ENCODE measurements at places on chromosomes 13 and 19.

GRCh38 chr19:40466219-40466984, 399 bp upstream of the SPTBN4 start:
- no peak for DNase-seq

- DNase-seq, result no peak
Observed at GRCh38 chr13:94613051-94613450, 11.4 kb downstream of the GPR180 start.

DNA sequence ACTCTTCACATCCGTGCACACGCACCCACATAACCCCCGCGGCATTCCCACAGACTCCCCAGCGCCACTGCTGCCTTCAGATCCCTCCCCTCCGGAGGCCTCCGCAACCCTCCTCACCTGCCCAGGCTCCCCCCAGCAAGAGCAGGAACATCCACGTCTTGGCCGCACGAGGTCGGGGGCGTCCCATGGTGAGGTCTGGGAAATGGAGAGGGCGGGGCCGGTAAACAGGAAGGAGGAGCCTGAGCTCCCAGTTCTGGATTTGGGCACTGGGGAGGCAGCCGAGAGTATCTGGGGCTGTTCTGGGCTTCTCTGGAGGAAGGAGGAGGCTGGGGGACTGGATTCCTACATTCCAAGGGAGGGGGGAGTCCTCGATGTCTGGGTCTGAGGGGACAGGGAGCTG, 423 bp downstream of the KLK8 start:
- DNase-seq, result no peak

DNA sequence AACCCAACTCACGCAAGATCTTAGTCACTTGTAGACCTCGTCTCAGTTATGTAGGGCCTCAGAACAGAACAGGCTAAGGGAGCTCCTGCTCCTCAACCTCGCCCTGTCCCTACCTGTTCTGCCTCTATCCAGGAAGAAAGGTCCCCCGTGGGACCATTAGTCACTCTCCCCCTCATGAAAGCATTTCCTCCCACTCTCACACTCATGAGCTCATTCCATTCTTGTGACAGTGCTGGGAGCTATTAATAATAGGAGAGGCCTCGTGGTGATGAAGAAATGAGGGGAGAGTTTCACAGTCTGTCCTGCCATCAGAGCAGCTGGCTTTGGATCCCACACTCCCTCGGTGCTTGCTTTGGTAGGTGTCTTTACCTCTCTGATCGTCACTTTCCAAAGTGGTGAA, 10.2 kb downstream of the PPP2R1A start:
- no peak for DNase-seq

DNA sequence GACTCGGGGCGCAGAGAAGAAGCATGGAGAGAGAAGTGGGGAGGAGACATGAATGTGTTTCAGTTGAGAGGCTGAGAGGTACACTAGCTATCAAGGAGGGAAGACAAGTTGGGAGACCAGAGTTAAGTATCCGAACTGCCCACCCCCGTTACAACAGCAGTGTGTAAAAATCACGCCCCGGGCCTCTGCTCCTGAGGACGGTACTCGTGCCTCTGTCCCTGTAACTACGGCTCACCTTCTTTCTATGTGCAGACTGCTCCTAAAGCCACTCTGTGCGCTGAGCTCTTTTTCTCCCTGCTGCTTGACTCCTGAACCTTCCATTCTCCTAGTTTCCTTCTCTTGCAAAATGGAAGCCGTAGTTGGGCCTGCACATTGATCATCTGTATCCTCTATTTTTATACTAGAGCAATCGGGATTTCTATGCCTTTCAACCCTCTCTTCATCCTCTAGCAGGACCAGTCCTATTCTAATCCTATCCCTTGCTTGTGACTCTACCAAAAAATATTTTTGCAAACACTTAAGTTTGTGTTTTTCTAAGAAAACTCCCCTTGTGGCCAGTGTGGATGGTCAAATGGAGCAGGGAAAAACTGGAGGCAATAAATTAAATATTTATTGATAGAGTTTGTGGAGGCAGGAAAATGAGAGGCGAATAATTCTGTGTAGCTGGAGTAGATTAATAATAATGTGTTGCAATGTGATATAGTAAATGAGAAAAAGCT, 569 bp downstream of the POLR1D start:
- no peak for DNase-seq

DNA sequence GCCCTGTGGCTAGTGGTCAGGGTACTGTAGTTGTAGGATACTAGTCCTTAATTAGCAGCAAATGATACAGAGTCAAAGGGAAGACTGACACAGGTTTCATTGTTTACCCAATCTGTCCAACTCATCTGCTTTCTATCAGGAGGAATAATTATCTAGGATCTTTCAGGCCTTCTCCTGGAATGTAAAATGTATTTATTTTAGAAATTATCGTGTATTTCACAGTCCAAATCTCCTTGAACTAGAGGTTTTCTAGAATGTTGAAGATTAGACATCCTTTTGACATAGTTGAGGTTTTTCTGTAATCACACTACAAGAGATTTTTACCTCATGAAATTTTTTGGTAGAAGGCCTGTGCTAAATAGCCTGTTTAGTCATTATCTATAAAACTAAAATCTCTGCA, 1694.8 kb upstream of the PCDH20 start:
- DNase-seq, result no peak

DNA sequence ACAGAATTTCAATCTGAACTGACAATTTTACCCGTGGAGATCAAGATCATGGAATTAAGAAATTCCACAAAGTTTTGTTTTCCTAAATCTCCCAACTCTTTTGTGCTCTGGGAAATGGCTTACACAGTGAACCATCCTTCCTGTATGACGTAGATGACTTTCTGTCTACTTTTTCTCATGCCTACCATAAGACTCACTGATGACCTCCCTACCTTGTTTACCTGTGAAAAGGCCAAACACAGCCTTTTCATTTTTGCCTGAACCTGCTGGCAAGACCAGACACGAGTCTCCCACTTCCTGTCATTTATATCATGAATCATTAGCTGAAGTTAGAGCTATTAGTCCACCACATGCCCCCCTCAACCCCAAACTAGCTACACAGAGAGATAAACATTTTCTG, 4.6 kb upstream of the KBTBD6 start:
- no peak for DNase-seq

Data from activated T-helper 1 cell treated with Interleukin-2 at 50 U/mL for 16 hours (primary cell).